Fibroblast of skin of right biceps (primary cell): ENCODE measurements at places on chromosomes 4 and X.

DNA sequence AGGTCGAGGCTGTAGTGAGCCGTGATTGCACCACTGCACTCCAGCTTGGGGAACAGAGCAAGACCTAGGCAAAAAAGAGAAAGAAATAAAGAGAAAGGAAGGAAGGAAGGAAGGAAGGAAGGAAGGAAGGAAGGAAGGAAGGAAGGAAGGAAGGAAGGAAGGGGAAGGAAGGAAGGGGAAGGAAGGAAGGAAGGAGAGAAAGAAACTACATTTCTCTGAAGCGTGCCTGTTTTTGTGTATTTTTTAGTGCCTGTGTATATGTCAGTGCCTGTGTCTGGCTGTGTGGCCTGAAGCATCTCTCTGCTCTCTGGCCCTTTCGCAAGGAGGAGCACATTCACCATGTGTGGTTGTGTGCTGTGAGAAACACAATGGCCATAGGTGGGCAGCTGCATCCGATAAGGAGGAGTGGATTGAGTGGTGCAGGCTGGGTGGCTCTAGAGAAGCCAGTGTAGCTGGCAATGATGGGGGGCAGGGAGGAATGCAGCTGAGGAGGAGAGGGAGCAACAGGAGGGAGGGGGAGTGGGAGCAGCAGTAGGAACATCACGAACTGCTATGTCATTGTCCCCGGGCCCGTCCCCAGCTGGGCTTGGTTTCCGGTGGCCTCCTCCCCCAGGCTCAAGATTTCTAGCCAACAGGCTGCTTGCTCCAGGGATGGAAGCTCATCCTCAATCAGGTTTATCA lies 11.4 kb downstream of the SYN1 start:
- no peak for DNase-seq

- peak; percentile 30 for DNase-seq
These were observed 394.4 kb upstream of the ADGRL3 start for GRCh38 chr4:60805500-60806313.

- no peak for DNase-seq
These were observed 38.1 kb downstream of the PNPLA4 start for GRCh38 chrX:7889135-7889534.

DNA sequence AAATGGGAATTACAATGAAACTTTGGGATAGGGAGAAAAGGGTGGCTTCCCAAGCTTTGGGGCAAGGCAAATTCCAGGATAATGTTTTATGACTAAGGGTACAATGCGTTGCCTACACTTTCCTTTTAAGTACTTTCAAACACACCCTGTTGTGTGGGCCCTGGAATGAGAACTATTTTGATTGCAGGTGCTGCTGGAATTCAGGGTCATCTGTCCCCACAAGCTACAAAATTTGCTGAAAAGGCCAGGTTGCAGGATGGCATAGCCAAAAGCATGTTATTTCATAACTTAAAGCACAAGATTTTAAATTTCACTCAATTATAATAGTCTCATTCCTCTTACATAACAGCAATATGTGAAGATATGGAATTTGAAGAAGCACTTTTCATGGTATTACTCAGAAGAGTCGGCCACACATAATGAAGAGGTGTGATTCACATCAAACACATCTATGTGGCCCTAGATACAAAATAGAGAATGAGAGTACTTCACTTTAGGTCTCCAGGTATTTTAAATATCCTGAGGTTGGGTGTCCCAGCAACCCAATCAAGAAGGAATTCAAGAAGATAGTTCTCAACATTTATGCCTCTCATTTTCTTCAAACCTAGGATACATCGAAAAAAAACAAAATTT lies 89.3 kb downstream of the APBB2 start:
- peak; percentile 29 for DNase-seq

DNA sequence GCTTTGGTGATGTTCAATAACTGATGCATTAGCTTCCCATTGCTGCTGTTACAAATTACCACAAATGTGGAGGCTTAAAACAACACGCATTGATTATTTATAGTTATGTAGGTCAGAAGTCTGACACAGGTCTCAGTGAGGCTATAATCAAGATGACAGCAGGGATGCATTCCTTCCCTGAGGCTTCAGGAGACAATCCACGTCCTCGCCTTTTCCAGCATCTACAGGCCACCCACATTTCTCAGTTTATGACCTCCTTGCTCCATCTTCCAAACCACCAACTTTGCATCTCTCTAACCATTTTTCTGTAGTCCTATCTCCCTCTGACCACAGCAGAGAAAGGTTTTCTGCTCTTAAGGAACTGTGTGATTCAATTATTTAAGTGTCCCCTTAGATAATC lies 92.5 kb downstream of the GASK1B start:
- no peak for DNase-seq

- peak; percentile 27 for DNase-seq
These were observed 87.3 kb downstream of the PRSS12 start for GRCh38 chr4:118265312-118266144.

DNA sequence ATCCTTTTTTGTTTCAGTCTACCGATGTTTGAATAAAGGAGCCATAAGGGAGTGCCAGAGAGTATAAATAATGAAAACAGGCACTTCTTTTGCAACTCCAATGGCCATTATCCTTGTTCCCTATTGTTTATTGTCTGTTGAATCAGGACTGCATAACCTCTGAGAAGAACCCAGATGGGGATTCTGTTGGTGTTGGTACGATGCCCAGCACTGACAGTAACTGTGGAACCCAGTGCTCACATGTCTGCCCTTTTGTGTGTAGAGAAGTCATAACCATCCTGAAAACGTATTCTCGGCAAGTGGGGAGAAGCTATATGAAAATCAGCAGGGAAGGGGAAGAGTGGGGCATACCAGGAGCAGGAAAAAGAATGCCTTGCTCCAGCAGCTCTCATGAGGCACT lies 195.1 kb upstream of the EDNRA start:
- DNase-seq = no peak

DNA sequence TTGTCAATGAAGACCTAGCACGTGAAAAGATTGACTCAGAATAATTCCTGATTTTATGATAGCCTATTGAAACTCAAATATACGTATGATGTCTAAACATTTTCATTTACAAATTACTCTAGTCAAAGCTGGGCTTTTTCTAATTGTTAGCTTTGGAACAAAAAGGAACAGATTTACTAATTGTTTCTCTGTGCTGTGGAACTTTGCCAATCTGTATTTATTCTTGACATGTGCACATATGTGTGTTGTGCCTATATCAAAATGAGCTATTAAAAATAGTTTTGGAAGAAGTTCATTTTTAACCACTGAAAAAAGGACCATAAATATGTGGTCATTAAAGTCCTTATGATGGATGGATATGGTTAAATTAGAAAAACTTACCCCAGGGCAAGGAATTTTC lies 85.4 kb upstream of the PACRGL start:
- no peak for DNase-seq

DNA sequence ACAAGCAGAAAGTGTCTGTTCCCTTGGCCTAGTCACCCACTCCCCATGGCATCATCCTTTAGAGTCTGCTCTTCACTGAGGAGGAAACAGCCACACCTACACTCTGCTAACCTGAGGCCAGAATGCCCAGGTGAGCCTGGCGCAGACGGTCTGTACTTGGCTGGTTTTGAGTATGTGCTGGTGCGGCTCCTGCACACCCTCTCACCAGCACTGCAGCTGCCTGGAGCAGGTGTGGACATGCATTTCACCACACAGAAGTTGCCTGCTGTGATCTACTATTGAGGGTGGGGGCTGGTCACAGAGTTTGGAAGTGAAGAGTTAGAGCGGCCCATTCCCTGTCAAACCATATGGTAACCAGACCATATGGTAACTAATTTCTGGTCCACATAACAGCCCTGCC lies 39.5 kb downstream of the KANTR start:
- DNase-seq = no peak

- peak; percentile 57 for DNase-seq
These were observed 141.8 kb downstream of the TSPAN5 start for GRCh38 chr4:98516441-98517217.

- no peak for DNase-seq
These were observed 1.5 kb upstream of the IL21 start for GRCh38 chr4:122622400-122622799.

GRCh38 chr4:112916868-112917267 lies 132.6 kb upstream of the ANK2 start:
- peak; percentile 81 for DNase-seq

DNA sequence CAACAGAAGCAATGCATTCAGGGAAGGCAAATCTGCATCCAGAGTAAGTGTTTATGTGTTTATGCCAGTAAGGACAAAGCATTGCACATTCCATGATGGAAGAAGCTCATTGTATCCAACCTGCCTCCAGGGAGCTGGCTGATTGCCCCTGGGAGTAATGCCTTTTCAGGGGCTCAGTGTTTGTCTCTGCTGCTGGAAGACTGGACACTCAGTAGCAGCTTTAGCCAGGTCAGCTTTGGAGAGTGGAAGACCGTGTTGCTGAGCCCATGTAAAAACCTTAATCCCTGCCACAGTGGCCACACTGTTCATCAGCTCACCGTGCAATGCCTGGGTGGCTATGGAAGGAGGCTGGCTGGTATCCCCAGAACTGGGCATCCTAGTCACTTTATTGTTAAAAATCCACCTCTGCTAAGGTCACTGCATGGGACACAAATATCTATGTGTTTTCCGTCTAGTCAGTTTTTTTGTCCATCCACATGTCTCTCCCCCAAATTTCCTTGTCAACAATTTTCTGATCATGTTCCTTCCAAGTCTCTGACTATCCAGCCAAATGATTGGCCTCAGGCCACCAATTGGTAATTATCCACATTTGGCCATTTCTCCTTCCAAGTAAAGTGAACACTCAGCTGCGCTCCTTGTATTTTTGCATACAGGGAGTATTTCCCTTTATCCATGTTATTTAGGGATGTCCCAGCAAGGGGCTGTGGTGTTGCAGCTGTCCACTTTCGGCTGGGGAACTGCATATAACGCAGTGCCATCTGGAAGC lies 2044.5 kb upstream of the AGA start:
- DNase-seq = no peak

GRCh38 chr4:1305261-1305711 lies 15.6 kb downstream of the MAEA start:
- no peak for DNase-seq

- no peak for DNase-seq
These were observed 9.2 kb downstream of the CMC4 start for GRCh38 chrX:155061760-155062159.

GRCh38 chrX:22424919-22425318 lies 152.2 kb downstream of the CBLL2 start:
- no peak for DNase-seq

GRCh38 chr4:134911941-134912340 lies 710.4 kb upstream of the PABPC4L start:
- no peak for DNase-seq

GRCh38 chr4:71367546-71367945 lies 28.7 kb downstream of the SLC4A4 start:
- DNase-seq = no peak

DNA sequence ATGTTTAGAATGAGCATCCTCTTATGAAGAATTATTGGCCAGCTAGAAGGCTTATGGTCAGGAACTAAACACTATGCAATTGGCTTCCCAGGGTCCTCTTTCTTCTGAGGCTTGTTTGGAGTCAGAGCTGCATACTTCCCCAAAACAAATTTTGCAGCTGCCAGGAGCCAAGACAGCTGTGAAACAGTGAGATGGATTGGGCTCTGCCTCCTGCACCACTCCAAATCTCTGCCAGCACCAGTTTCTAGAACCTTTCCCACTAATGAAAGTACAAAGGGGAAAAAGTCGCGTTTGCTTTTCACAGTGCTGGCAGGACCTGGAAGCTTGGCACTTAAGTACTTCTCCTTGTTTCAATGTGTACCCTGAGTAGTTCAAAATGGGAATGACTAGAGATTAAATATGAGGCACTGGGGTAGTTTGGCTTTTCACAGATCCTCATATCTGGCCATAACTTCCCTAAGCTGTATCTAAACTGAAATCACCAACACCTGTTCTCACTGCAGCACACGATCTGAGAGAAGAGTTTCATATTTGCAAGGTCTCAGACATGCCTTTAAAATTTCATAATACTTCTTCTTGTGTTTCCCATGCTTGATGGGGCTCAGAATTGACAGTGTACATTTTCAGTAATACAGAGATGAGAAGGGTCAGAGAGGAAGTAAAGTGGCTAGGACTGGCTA lies 20.7 kb upstream of the AR start:
- DNase-seq = no peak

DNA sequence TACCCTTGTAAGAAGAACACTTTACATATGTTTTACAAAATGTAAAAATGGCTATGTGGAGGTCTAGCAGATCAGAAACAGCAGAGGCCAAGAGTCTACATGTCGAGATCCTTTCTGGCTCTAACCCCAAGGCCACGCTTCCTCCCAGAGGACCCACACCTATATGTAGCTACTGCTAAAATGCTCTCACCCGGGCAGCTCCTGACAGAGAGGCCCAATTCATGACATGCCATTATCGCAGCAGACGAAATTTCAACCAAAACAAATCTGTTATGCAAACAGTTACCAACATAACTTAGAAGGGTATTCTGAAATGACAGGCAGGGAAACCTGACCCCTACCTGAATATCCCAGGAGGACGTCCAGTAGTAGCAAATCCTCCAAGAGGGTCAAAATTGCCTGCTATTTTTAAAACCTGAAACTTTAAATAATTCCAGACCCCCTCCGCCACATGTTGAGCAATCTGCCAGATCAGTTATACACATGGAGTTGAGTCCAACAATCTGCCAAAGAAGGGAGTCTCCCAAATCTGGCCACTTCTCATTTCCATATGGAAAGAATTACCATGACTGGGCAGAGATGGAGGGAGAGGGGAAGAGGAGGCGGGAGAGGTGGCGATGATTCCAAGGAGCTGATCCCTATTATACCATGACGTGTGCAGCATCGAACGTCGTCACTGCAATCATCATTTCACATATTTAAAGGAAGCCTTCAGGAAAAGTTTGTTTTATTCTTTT lies 192.9 kb upstream of the TBL1X start:
- DNase-seq = peak; percentile 75

DNA sequence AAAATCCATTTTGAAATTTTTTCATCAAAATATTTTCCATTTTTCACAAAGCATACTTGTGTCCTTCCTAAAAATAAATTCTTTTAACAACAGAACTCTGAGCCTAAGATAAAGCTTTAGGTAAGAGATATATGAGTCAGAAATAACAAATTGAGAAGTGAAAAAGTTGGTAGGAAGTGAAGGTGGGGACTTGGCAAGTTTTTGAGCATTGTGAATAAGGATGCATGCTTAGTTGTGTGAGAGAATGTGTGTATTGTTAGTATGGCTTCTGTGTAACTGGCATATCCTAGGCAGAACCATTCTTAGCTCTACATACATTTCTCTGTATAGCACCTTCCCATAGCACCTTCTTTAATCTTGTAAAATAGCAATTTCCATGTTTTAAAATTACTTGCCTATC lies 6.8 kb downstream of the ASB5 start:
- DNase-seq = no peak

- DNase-seq = no peak
These were observed 27.4 kb upstream of the CCSER1 start for GRCh38 chr4:90099812-90100211.

- peak; percentile 82 for DNase-seq
These were observed 76.6 kb downstream of the CHIC2 start for GRCh38 chr4:53987761-53988171.

GRCh38 chrX:86103061-86103460 lies 45.2 kb upstream of the DACH2 start:
- DNase-seq = no peak

- DNase-seq = peak; percentile 66
These were observed at the start of gene MGST2 for GRCh38 chr4:139665690-139666529. Gene MGST2, plus strand, starts transcription at chr4:139665819. Its CDS starts 201 bp downstream, at chr4:139666020.
